ENCODE measurements at places on chromosomes 12 and 14. TPM values are rescaled to one million over a fixed set of nuclear protein-coding genes. Genes with fewer than 3 reads are reported as not detected.

Gene RNASE7
- not detected for total RNA-seq

Gene RALGAPA1
- total RNA-seq: 26.7 TPM

Gene RNASE2
- total RNA-seq: not detected

Gene EFS
- total RNA-seq: not detected

Gene TBX3
- not detected for total RNA-seq

Gene TDRD9
- total RNA-seq: 0.85 TPM

Gene KRT3
- not detected for total RNA-seq

Gene CHMP4A
- total RNA-seq: 79.0 TPM

Gene ACOT6
- total RNA-seq: not detected

Gene CACNA1C
- total RNA-seq: 0.07 TPM

Measured in activated CD4-positive, alpha-beta memory T cell treated with anti-CD3 and anti-CD28 coated beads for 36 hours (primary cell).